Activated CD8-positive, alpha-beta memory T cell treated with anti-CD3 and anti-CD28 coated beads for 1 hour (primary cell): ENCODE measurements at places on chromosomes 7 and 10.

DNA sequence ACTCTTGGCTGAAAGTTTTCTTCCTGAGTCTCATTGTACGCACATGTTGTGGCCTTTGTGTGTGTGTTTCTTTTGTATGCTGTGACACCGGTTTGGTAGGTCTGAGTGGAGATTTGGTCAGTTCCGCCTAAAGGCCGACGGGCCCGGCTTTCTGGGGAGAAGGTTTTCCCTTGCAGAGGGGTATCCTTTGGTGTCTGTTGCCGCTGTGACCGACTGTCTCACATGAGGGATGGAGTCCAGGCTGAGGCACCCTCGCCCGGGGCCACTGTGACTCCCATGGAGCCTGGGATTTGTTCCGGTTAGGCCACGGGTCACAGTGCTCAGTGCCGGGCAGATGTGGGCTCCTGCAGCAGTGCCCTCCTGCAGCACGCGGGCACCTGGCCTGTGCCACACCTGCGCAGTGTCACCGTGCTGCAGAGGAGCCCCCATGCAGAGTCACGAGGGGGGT, 19.4 kb downstream of the INPP5A start:
- DNase-seq, result no peak

DNA sequence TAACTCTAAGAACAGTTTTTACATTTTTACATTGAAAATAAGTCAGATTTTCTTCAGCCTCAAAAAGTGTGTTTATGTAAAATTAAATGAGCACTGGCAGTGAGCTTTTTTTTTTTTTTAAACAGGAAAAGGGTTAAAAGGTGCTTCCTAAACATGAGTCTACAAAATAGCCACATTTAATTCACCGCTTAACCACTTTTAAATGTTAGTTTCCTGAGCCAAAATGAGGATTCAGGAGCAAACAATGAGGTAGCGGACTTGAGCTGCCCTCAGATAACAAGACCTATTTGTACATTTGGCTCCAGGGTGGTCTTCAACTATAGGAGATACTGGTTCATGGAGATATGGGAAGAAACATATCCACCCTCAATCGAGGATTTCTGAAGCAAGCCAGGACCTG, 22.8 kb downstream of the AKR1C3 start:
- DNase-seq, result no peak

- DNase-seq, result no peak
Measured at GRCh38 chr7:128211626-128212025, 29.5 kb upstream of the LEP start.

GRCh38 chr10:74640134-74640921, 186.1 kb upstream of the KAT6B start:
- no peak for DNase-seq

- no peak for DNase-seq
Measured at GRCh38 chr10:130739757-130740145, 571.8 kb downstream of the TCERG1L start.
